ENCODE measurements at places on chromosomes 16 and 17.

DNA sequence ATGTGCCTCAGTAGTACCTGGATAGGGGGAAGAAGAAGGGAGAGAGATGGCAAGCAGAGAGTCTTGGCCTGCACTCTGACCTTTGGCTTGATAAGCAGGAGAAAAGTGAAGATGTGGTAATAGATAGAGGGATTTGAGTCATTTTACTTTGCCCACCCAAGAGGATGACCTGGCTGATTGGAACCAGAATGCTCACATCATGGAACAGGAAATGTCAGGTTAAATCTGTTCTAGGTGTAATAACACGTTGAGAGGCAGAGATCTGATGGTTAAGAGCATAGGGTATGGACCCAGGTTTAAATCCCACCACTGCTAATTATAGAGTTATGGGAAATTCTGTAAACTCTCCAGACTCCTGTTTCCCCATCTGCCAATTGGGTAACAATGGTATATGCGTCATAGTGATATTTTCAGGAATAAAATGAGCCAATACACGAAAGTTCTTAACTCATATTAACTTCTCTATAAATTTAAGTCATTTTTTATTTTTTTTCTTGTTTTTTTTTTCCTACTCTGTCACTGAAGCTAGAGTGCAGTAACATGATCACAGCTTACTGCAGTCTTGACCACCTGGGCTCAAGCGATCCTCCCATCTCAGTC is 8.1 kb upstream of the CCL18 start:
- DNase-seq: no peak

- DNase-seq: no peak
Measured at GRCh38 chr16:26175944-26176343, 484.2 kb downstream of the HS3ST4 start.

DNA sequence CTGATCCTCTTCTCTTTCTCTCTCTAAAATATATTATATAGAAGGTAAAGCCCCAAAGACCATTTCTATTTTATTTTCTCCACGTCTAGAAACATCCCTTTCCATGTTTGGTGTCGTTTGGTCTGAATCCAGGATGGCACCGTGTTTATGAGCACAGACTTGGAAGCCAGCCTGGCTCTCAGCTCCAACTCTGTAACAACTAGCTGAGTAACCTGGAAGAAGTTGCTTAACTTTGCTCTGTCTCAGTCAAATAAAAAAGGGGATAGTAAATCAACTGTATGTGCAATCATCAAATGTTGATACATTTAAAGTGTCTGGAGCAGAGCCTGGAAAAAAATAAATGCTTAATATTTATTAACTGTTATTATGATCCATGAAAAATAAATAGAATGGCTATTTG is 249.8 kb upstream of the MAF start:
- no peak for DNase-seq

GRCh38 chr16:4609200-4610010 is 5.3 kb downstream of the UBALD1 start:
- DNase-seq: no peak

DNA sequence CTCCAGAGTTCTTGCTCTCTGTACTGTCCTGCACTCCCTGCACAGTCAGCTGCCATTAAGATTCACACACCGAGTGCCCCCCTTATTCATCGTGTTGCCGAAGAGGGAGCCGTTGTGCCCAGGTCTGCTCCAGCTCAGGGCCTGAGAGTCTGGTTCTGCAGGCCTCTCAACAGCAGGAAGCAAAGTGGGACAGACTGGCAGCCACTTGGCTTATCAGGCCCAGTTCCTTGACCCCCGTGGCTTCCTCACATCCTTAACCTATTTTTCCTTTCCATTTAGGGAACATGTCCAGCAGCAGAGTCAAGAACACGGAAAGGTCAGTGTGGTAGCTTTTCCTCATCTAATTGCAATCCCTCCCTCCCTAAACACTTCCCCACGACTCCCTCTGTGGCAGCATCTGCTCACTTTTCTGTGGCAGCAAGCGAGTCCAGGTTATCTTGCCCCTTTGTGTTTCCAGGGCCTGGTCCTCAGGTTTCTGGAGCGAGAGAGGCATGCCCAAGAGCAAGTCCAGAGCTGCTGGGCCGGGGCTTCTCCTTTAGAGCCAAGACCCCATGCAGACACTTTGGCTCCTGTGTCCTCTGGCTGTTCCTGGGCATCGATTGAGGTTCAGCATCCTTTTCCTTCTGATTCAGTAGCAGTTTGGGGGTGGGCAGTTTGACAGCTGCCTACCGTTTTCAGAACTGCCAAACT is 22.1 kb upstream of the ADAM11 start:
- no peak for DNase-seq

GRCh38 chr17:82248815-82249674 is 20.2 kb downstream of the SLC16A3 start:
- DNase-seq: no peak

DNA sequence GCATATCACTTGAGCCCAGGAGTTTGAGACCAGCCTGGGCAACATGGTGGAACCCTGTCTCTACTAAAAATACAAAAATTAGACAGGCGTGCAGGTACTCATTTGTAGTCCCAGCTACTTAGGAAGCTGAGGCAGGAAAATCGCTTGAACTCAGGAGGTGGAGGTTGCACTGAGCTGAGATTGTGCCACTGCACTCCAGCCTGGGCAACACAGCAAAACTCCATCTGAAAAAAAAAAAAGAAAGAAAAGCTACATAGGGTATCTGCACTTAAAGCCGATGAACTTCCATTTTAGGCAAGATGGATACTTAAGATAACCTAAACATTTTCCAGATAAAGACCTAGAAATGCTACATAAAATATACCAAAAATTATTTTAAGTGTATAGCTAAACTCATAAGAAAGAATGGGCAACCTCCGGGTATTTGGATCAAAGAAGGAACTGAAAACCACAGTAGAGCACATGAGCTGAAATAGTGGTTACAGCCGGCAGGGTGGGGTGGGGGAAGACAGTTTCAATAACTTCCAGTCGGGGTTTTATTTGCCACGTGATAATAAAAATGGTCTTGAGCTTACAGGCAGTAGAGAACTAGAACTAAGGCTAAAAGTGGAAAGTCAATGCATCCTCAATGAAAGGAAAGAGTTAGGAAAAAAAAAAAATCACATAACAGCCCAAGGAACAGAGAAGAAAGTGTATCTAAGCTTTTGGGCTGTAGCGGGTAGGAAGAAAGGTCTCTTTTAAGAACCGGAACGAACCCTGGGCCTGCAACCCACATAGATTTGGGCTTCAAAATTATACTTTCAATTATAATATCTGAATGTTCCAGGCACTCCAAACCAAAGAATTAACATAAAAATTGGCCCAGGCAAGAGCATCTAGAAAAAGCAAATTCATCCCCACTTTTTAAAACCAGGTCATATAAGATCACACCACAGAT is 53.1 kb downstream of the CFDP1 start:
- DNase-seq: peak; percentile 10

DNA sequence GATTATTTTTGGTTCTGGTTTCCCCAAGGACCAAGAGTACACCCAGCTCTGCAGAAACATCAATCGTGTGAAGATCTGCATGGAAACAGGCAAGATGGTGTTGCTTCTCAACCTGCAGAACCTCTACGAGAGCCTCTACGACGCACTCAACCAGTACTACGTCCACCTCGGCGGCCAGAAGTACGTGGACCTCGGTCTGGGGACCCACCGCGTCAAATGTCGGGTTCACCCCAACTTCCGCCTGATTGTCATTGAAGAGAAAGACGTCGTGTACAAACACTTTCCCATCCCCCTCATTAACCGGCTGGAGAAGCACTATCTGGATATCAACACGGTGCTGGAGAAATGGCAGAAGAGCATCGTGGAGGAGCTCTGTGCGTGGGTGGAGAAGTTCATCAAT is 67.4 kb upstream of the ENDOV start:
- DNase-seq: no peak

DNA sequence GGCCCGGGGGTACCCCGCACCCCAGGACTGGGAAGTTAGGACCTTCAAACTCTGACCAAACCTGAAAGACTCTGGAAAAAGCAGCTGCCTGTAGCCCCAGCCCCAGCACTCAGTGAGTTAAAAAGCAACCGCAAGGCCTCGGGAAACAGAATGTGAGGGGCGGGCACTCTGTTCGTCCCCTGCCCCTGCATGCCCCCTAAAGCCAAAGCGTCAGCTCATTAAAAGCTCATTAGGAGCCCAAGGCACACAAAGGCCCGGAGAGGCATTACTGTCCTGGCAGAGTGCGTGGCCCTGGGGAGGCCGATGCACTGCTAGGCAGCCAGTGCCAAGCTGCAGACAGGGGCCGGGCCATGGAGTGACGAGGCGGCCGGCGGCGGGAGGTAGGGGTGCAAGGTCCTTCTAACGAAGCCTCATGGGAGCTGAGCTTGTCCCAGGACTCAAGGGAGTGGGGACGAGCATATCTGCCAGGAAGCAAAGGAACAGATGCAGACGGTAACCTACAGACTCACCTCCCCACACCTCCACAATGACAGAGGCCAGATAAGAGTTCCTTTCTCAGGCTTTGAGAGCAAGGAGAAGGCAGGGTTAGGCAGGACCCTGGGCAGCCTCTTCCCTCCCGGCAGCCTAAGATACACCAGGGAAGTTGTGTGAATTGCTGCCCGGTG is 116.8 kb downstream of the ENGASE start:
- DNase-seq: no peak

- DNase-seq: no peak
Measured at GRCh38 chr16:19808061-19808641, 76.5 kb downstream of the GPRC5B start.

- DNase-seq: no peak
Measured at GRCh38 chr17:59804901-59805465, 87.8 kb downstream of the TUBD1 start.

DNA sequence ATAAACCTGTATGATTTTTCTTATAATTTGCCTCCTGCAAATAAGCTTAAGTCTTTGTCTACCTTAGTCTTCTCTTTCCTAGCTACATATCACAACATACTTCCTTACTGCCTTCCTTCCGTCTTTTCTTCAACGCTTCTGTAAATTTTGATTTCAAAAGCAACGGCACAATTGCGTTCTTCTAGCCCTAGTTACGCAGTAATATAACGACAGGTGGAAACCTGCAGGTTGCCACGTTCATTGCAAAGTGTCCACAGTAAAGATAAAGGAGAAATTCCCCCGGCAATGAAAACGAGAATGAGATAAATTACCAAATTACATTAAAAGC is 546 bp upstream of the PSMD7 start:
- DNase-seq: no peak

- no peak for DNase-seq
Measured at GRCh38 chr16:82567175-82567574, 59.6 kb upstream of the CDH13 start.

DNA sequence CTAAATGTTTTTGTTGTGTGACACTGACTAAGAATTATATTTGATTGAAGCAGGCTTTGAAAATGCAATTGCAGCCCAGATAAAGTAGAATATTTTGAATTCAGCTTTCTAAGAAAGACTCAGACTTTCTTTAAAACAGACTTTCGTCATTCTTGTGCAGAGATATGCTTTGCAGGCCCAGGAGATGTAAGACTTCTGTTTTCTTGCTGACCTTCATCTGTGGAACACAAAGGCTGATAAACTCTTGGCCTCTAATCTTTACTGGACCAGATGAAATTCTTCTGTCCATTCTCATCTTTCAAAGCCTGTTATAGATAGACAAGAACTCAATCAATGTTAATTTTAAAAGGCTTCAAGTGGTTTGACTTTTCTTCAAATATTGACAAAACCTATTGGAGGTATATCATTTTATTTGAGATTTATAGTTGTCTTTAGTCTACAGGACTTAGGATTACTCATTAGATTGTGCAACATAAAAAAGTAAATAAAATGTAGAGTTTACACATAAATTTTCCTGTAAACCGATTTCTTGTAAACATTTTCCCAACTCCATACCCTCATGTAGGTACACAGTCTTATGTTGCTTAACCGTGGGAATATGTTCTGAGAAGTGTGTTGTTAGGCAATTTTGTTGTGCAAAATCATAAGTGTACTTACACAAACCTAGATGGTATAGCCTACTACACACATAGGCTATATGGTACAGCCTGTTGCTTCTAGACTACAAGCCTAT is 94.2 kb downstream of the MAP2K4 start:
- no peak for DNase-seq

DNA sequence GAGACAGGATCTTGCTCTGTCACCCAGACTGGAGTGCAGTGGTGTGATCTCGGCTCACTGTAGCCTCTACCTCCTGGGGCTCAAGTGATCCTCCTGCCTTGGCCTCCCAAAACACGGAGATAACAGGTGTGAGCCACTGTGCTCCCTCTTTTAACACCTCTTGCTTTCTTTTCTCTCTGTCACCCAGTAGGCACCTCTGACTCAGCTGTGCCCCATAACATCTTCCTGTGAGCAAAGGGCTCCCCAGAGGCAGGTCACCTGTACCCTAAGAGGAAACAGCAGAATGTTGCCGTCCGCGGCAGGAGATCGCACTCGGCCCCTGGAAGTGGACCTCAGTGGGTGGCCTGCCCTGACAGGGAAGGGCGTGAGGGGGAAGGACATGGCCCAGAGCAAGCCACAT is 918 bp upstream of the NLRC3 start:
- DNase-seq: no peak

DNA sequence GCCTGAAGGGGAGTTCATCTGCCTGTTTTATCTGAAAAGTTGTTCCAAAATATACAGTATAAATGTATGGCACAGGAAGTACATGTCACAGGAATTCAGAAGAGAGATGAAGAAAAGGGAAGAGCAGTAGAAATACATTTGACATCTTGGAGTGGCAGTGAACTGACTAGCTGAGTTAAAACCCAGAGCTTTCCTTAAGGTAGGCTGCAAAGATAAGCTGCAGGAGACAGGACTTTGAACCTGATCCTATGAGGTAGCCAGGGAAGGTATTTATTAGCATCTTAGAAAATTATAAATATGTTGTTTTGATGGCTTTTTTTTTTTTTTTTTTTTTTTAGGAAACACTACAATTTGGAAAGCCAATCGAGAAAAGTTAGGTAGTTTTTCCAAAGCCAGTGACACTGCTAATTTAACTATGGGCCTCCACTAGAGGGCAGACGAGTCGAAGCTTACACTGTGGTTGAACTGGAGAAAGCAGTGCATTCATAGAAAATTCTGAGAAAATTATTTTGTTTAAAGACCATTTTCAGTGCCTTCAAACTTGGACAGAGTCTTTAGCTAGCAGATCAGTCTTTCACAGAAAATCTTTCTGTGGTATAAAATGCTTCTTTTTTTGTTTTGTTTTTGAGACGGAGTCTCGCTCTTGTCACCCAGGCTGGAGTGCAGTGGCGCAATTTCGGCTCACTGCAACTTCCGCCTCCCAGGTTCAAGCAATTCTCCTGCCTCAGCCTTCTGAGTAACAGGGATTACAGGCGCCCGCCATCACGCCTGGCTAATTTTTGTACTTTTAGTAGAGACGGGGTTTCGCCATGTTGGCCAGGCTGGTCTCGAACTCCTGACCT is 122.3 kb downstream of the SSH2 start:
- DNase-seq: peak; percentile 63

All from stimulated activated CD4-positive, alpha-beta T cell treated with anti-CD3 and anti-CD28 coated beads, Interleukin-15, amount 100 ng/mL, for 48 hours (primary cell).